ENCODE measurements at places on chromosomes 1 and 21.

DNA sequence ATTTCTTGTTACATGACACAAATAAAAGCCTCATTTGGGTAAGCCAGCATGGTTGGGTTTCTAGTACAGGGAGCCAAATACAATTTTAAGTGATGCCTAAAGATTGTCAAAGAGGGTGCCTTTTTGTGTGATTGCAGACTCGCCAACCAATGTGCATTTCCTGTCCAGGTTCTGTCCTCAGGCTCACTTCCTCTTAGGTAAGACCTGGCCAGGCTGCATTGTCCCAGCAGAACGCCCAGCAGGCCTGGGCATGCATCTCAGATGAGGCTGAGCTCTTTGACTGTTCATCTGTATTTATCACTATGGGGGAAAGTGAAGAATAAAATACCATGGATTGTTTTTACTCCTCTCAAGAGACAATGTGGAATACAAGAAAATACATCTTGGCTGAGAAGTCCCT is 49.7 kb downstream of the KCNC4 start:
- no peak for DNase-seq

DNA sequence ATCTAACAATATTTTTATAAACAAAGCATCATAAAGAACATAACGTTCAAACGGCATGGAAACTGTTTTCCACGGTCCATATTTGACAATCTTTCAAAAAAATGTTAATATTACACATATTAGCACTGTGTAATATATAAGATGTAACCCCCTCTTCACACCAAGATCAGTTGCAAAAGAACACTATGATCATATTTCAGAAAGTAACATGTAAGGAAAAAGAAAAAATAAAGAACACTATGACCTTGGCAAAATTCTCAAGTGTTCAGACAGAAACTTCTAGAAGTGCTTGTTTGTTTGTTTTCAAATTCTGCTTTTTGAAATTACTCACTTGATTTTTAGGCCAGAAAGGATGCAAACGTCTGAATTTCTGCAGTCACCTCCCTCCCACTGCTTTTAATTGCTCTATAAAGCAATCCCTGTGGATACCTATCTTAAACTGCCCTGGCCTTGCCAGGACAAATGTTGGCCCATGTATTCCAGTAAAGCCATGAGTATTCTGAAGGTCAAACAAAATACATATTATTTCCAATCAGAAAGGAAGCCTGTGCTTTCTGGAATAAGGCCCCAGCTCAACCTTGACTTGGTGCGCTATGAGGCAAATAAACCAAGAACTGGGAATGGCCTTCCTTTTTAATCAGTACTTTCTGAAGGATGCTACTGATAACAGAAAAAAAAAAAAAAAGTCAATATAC is 68.6 kb downstream of the TGFBR3 start:
- DNase-seq: no peak

DNA sequence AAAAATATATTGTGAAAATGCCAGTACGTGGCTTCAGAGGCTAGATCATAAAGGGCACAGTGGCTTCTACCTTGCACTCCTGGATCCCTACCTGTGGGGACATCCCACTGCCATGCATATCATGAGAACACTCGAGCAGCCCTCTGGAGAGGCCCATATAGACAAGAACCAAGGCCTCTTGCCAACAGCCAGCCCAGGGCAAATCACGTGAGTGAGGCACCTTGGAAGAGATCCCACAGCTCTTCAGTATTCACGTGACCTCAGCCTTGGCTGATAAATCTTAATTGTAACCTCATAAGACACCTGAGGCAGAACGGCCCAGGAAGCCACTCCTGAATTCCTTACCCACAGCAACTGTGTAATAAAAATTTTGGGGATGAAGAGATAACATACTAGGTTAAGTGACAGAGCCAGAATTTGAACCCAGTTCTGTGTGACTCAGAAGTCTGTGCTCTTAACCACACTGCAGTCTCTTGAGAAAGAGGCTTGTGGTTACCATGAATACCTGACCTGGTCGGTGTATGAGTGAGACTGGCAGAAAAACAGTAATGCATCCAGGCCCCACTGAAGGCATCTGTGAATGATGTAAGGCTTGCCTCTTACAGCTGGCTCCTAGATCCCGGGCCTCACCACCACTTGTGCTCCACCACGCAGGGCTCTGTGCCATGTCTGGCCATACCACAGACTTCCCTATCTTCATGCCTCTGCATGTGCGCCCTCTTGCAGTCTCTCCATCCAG is 6.9 kb upstream of the A3GALT2 start:
- no peak for DNase-seq

DNA sequence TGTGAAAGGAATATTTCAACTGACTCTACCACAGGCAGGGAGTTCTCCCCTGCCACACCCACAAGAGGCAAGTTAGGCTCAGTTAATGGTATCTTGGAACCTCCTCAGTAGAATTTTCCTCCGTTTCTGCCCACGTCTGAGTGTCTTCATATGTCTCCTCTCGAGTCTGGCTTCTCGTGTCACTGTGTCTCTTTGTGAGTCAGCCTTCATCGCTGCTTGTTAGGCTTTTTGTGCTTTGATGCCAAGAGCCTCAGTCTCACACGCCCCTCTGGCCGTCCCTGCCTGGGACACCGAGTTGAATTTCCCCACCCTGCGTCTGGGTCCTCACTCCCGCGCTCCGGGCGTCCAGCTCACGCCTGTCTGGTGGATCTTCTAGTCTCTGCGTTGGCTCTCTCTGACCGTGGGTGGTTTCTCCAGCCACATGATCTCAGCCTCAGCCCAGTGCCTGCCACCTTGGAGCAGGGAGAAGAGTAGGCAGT is 125.7 kb upstream of the GADD45A start:
- no peak for DNase-seq

DNA sequence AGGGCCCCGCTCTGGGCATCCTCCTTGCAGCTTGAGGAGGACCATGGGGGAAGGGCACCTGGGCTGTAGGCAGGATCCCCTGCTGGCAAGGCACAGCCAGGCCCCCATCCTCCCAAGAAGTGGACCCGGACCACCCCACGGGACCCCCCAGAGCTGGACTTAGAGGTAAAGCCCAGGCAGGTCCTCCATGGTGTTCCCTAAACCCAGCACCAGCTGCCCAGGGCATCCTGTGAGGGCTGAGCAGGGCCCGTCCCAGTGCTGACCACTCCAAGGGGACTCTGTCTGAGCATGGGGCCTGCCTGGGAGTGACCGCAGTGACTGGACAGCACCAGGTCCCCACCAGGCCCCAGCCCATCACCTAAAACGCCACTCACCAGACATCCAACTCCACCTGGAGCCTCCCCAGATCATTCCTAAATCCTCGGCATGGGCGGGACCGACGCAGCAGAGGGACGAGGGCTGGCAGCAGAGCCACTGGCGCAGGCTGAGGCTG is 21.3 kb downstream of the COL6A2 start:
- DNase-seq: no peak

GRCh38 chr1:218815076-218815475 is 358.6 kb upstream of the LYPLAL1 start:
- DNase-seq: no peak

- DNase-seq: no peak
These were observed 941 bp downstream of the ARNT start for GRCh38 chr1:150875197-150876118.

GRCh38 chr1:206447792-206448191 is 22.5 kb upstream of the IKBKE start:
- no peak for DNase-seq

DNA sequence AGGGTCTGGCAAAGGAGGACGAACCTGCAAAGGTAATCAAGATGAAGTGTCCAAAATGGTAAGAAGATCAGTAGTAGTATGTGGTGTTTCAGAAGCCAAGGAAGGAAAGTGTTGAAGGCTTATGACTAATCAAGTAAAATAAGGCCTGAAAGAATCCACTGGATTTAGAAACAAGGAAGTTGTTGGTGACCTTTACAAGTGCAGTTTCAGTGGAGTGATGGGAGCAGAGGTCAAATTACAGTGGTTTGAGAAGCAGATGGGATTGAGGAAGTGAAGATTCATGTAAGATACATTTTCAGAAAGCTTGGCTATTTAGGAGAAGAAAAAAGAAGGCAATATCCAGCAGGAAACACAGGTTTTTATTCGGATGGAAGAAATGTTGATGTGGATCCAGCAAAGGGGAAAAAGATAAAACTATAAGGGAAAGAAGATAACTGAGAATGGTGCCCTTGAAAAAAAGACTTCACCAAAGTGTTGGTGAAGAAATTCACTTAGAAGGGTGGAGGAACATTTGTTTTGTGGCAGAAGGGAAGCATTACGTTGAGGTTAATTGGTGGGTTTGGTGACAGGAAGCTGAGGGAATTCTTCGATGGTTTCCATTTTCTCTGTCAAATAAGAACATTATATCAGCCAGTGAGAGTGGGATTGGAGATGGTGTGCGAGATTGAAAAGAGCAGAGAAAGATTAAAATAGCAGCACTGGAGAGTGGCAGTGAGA is 2.1 kb downstream of the ARMH1 start:
- DNase-seq: no peak

DNA sequence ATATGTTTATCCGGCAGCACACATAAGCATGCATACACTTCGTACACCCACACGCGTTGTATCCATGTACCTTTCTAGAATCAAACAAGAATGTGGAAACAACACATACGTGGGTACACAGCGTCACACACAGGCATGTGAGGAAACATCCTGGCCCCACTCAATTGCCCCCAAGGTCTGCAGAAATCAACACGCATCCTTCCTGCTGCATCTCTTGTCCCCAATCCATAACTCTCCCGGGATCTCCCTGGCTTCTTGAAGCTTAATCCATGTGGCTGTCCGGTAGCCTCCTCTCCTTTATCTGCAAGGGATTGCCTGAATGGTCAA is 5.5 kb upstream of the TBX15 start:
- DNase-seq: no peak

DNA sequence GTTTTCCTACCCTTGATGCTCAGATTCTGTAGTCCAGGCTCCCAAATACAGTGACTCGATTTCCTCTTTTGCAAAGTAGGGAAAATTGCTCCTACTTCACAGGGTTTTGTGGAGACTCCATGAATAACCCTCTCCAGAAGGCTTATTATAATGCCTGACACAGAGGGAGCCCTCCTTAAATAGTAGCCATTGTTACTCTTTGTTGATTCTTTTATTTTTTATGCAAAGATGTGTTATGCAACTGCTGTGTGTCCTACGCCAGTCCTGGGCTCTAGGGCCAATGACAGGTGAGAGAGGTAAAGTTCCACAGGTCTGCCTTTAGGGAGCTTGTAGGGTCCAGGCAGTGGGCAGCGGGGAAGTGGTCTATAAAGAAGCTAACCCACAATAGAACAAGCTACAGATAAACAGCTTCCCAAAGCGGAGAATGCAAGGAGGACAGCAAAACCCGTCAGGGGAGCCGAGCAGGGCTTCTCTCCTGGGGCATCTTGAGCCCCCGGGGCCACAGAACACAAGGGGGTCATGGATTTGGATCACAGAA is 1.5 kb downstream of the AADACL3 start:
- DNase-seq: no peak

GRCh38 chr1:3415260-3416090 is 39.0 kb upstream of the ARHGEF16 start:
- no peak for DNase-seq

DNA sequence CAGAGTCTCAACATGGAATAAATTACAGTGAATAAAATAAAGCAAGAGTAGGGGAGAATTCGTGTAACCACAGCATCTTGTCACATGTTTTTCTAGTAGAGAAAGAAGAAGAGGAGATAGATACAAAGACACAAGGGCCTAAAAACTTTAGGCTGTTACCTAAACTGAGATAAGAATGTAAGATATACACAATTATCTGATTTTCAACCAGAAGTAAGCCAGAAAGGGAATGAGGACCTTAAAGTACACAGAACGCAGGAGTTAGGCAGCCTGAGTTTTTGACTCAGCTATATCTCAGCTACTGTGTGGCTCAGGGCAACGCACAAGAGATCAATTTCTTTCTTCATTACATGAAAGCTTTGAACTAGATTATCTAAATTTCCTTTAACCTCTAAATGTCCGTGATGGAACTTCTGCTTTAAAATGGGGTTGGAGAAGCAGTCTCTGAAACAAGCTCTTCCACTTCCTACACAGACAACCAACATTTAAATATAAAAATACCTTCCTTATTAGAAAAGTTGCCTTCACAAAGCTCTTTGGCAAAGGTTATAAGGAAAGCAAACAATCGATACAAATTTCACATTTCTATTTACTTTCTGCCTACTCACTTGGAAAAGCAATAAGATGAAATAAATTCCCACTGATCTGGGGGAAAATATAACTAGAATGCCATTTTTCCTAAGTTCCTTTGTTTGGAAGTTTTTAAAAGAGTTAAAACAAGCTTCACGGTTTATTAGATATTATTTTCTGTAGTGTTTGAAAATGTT is 5.2 kb upstream of the RGS13 start:
- no peak for DNase-seq

GRCh38 chr1:42450061-42450460 is 5.8 kb downstream of the ZMYND12 start:
- no peak for DNase-seq

GRCh38 chr21:45200581-45201296 is 87.0 kb downstream of the POFUT2 start:
- no peak for DNase-seq

- no peak for DNase-seq
These were observed 122.7 kb downstream of the FASLG start for GRCh38 chr1:172781513-172782140.

DNA sequence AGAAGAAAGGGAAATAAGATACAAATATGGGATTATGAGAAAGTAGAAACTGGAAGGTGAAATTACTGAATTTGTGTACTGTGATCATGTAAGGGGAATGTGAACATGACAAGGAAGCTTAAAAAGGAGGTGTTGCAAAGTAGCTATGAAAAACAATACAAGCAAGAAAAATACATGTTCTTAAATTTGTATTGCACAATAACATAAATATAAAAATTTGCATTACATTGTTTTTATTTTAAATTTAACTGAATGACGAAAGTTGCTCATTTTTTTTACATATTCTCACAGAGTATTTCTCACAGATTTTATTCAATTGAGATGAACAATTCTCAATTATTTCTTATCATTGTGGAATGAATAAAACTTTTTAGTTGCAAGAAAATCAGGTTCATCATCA is 874.8 kb downstream of the AMY1C start:
- DNase-seq: no peak

Data from thoracic aorta (tissue), 2 donors.